ENCODE measurements at places on chromosomes 3 and 15.

GRCh38 chr3:139672884-139673283 is 4.9 kb downstream of the NMNAT3 start:
- no peak for DNase-seq

- DNase-seq = no peak
Measured at GRCh38 chr3:129688271-129688895, 81.9 kb upstream of the PLXND1 start.

DNA sequence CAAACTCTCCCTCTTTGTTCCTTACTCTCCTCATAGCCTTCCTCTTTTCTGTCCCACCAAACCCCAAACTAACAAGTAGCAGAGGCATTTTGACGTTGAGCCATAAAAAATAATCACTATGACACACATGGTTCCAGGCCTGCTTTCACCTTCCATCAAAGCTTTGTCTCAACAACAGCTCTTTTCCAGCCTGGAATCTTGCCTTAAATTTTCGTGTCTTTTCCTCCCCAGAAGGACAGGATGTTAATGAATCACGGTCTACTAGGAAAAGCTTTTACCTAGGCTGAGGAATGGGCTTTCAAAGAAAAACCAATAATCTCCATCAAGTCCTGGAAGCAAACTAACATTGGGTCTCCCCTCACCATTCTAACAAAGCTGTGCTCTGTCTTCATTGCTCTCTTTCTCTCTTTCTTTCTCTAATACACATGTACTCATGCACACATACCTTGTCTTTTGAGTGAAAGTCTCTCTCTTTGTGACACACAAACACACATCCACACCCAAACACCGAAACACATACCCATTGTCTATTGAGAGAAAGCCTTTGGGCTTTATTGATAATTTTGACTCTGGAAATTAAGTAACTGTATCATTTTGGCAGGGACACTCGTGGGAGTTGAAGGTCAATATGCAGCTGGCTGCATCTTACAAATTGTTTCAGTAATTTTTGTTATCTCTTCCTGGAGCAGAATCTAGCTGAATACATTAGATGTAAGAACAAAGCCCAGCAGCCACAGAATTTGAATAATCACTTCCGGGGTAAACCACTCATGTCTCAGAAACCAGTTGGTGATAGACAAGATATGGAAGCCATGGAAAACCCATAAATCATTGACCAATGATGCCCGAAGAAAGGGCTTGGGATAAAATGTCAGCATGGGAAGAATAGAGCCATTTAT is 107.4 kb upstream of the SLC4A7 start:
- no peak for DNase-seq

DNA sequence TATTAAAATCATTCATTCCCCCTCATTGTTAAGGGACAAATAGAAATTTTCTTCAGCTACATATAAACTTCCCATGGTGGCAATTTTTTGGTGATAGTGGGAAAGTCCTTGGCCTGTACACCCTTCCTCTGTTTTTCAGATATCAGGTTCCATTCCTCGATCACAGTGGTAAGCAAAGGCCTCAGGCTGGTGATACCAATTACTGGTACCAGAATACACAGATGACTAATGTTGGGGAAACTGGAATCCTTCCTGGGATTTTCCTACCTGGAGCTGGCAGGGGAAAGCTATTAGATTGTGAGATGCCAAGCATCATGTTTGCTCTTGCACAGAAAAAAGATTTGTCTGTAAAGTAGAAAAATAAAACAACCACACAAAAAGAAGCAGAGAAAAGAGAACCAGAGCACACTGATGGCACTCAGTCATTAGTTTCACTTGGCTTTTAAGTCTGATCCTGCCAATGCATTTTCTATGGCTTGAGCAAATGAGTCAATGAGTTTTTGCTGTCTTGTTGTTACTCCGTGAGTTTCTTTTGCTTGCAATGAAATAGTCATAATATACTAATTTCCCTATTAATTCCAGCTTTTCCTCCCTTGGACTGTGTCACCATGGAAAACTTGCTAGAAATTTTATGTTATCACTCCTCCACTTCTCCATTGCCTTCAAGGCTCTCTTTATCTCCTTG is 795.0 kb downstream of the ROBO1 start:
- no peak for DNase-seq

DNA sequence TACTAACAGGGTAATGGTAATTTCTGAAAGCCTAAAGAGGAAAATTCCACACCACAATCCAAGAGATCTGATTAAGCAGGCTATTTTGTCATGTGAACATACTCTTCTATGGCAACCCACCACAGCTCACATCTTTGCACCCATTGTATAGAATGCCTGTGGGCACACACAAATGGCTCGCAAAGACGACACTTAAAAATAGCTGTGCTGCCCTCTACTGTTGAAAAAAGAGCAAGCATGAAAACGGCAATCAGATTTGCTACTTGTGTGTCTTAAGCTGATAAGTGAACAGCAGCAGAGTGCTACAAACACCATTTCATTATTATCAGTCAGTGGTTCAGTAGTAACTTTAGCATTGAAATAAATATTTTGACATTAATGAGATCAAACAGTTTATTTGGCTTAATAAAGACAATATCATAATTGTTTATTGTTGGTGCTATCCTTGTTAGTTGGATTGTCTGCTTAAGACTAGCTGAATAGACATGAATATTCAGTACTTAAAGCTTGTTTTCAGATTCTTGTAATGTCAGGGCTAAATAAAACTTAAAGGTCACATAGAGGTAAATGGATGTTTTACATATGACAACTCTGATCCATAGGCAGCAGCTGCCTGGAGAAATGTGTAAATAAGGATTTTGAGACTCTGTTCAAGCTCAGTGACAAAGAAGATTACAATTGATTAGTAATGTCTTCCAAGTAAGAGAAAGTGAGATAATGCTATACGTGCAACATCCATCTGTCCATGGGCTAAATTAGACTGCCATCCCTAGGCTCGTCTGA is 199.1 kb downstream of the LRRN1 start:
- no peak for DNase-seq

DNA sequence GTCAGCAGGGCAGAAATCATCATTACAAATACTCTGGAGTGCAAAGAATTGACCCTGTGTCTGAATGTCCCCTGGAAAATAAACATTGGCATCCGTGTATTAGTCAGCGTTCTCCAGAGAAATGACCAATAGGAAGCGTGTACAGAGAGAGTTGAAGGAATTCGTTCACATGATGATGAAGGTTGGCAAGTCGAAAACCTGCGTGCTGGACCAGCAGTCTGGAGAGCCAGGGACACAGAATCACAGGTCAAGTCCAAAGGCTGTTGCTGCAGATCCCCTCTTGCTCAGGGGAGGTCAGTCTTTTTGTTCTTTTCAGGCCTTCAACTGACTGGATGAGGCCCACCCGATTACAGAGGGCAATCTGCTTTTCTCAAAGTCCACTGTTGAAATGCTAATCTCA is 16.6 kb downstream of the GP9 start:
- no peak for DNase-seq

DNA sequence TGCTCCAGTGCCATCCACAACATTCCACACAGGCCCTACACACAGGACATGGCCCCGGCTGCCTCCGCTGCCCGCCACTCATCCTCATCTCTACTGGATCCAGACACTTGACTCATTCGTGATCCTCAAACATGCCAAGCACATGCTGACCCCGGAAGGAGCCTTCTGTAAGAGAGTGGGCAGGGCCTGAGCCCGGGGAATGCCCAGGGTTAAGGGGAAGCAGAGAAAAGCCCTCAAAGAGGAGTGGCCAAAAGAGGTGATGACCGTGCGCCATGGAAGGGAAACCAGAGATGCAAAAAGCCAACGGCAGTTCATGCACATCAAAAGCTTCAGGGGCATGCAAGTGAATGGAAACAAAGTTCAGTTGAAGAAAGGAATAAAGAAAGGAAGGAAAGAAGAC is 46.1 kb downstream of the RFTN1 start:
- no peak for DNase-seq

GRCh38 chr15:73369154-73369694 is 466 bp upstream of the HCN4 start:
- DNase-seq = no peak

- no peak for DNase-seq
Measured at GRCh38 chr3:143737065-143737464, 111.2 kb downstream of the SLC9A9 start.

GRCh38 chr3:150764566-150764965 is 1.6 kb upstream of the SIAH2 start:
- DNase-seq = no peak

DNA sequence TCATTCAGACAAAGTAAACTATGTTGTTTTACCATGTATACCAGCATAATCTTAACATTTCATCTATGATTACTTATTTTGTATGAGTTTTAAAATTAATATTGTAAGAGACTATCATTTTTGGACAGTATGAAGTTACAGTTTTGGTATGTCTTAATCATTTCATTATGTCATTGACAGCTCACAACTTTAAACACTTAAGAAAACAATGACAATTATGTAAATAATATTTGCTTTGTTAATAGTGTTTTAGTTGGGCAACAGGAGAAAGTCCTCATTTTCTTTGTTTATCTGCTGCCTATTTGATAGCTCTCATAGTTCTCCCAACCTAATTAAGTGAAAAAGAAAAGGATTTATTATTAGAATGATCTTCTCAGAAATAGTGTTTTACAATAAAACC is 80.2 kb downstream of the MEF2A start:
- DNase-seq = no peak

DNA sequence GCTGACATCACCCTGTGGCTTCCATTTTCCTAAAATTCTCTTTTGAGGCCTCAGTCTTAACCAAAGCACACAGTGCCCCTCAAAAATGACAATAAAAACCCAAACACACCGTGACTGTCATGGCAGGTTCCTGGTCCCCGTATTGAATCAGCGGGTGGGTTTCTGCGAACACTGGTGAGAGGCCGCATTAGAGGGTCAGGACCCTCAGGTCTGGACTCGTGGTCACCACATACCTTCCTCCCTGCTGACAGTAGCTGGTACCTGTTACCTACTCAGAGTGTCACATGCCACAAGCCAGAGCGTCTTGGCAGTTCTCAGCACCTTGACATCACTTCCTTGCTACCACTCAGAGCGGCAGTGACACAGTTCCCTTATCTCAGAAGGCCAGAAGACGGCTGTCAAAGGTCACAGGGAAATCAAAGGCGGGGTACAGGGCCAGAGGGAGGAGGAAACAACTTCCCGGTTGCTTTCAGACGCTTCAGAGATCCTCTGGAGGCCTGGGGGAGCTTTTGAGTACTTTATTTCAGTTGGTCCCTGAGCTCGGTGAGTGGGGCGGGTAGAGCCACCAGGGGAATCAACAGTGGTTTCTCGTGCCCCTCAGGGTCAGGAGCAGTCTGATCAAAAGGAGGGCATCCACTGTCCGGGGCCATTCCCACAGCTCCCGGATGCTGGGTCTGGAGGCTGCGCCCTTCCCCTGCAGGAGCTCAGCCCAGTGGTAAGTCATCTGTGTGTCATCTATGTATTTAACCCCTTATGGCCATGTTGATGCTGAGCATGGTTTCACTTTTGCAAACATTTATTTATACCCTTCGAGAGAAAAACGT is at the start of the genes CCR5AS and CCRL2:
CCR5AS (minus strand) TSS at position 279 of the 824 bp plus-strand sequence.
CCRL2 (plus strand) TSS at position 472 of the 824 bp plus-strand sequence. CDS start 821 bp downstream, outside the sequence.
- peak; percentile 4 for DNase-seq

GRCh38 chr15:72068856-72069255 is 49.1 kb downstream of the MYO9A start:
- no peak for DNase-seq

All from GOT3 (cell line).